ENCODE measurements at places on chromosomes 2 and 18.

GRCh38 chr2:32865399-32866068, 81.2 kb upstream of the LTBP1 start:
- DNase-seq: no peak

DNA sequence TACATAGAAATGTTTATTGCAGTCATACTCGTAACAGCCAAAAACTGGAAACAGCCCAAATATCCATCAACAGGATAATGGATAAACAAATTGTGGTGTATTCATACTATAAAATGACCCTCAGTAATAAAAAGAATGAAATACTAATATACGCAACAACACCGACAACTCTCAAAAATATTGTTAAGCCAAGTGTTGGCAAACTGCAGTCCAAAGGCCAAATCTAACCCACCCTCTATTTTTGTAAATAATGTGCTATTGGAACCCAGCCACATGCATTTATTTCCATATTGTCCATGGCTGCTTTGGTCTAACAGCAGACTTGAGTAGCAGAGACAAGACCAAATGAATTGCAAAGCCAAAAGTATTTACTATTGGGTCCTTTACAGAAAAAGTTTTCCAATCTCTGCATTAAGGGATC, 151.0 kb downstream of the MREG start:
- no peak for DNase-seq

DNA sequence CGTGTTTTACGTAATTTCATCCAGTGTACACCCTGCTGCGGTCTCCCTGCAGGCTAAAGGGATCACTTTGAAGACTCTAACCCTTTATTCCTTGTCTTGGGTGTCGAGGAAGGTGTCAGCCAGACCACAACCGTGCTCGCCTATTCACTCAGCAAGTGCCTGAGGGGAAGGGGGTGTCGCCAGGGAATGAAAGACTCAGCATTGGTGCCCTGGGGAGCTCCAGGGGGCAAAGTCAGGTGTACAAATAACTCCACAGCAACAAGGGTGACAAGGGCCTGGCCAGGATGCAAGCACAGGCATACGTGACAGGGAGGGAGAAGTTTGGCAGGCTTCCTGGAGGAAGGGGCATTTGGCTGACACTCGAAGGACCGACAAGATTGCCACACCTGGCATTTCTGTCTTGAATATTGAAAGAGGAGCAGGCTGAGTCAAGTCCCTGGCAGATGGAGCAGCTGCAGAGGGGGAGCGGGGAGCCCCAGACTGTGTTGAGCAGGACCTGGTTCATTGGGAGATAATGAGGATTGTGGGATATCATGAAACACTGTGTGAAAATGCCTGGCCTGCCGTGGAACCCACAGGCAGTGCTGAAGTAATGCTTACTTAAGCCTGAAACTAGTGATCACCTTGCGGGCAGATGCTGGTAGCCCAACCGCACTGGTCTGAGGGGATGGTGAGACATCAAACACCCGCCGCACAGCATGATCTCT, 93.9 kb downstream of the RHOB start:
- no peak for DNase-seq

- DNase-seq: no peak
Measured at GRCh38 chr2:160220545-160221009, 20.5 kb upstream of the ITGB6 start.

DNA sequence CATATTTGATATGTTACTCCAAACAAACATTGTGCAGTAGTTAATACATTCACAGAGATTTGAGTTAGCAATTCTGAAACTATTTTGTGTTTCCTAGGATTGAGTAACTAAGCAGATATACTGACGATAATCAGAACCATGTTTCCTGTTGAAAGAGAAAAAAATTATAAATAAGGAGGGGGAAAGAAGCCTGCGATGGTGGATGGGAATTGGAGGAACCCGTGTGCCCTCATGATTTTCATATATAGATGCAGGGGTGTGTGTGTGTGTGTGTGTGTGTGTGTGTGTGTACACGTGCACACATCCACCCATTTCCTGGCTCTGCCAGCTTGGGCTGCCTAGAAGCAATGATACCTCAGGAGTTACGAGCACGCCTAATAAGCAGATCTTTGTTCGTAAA, 56.9 kb downstream of the LPIN2 start:
- no peak for DNase-seq

DNA sequence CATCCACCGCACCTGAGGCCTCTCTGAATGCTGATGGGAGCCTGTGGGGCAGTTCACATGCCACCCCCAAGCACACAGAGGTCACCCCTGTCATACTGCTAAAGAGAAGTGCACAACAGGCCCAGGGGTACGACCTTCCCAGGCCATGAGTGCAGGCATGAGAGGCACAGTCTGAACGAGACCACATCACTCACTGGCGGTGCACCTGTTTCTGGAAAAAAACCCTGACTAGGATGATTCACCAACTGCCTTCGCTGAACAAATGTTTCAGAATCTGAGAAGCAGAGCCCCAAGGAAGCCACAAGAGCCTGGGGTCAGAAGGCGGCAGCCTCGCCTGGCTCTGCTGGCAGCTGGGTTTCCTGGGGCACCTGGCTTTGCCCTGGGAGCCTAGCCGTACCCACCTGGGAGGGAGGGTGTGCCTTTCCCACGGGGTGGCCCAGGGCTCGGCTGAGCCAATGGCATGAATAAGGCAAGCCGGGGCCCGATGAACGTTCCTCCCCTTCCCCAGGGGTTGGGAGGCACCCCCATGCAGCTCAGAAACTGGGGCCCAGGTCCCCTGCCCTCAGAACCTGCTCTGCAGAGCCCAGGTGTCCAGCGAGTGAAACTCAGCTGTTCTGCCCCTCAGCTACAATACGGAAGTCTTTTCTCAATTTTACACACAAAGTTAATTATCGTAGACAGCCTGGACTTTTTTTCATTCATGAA, 73.8 kb downstream of the HDAC4 start:
- no peak for DNase-seq

DNA sequence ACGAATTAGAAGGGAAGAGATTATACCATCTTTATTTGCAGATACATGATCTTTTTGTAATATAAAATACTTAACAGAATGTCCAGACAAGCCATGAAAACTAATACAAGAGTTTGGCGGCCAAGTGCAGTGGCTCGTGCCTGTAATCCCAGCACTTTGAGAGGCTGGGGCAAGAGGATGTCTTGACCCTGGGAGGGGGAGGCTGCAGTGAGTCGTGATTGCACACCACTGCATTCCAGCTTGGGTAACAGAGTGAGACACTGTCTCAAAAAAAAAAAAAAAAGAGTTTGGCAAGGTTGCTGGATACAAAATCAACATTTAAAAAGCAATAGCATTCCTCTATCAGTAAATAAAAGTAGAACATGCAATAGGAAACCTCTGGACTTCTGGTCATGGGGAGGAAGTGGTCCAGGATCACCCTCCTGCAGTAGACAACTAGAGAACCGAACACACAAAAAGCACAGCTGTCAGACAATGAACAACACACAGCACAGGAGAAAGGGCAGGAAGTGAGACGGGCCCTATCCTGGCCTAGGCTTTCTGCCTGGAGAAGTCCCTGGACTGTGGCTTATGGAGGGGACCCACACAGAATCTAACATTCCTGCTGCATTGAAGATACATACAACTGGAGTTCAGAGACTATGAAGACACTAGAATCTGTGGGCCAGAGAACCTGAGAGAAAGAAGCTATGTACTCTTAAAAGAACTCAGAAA, 118.9 kb upstream of the ARL4C start:
- DNase-seq: no peak

DNA sequence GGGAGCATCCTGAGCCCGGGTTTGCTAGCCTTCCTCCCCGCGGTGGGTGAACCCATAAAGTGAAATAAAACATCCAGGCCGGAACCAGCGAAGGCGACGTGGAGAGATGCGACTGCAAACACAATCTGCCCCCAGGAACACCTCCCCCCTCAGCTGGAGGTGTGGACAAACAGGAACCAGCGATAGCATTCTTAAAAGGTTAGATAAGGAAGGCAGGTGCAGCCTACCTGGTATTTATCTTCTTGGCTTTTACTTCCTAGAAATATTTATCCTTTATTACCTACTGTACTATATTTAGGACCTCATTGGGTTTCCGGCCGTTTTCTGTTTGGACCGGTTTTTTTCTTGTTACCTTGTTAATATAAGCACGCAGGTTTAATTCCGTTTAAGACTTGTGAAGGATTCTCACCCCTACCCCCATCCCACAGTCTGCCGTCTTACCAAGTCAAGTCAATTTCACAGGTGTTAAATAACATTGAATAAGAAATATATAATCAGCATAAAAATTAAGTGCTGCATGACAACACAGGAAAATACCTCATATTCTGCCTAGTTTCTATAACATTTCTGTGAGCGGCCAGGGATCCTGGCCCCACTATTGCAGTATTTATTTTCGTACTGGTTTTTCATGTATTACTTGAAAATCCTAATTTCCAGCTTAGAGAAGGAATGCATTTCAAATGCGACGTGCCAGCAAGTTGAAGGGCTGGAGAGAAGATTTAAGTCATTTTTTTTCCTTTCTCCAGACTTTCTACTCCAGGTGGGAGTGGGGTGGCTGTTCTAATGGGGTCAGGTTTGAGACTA, 224.0 kb upstream of the ID2 start:
- DNase-seq: no peak

GRCh38 chr18:39793609-39794008, 2161.4 kb upstream of the PIK3C3 start:
- DNase-seq: no peak

GRCh38 chr2:120656273-120656950, 79.3 kb upstream of the GLI2 start:
- no peak for DNase-seq
